Iris pigment epithelial cell (primary cell): ENCODE measurements at places on chromosomes 4 and X.
A peak's percentile ranks its signal among the peaks of the same experiment; 100 is the strongest.

DNA sequence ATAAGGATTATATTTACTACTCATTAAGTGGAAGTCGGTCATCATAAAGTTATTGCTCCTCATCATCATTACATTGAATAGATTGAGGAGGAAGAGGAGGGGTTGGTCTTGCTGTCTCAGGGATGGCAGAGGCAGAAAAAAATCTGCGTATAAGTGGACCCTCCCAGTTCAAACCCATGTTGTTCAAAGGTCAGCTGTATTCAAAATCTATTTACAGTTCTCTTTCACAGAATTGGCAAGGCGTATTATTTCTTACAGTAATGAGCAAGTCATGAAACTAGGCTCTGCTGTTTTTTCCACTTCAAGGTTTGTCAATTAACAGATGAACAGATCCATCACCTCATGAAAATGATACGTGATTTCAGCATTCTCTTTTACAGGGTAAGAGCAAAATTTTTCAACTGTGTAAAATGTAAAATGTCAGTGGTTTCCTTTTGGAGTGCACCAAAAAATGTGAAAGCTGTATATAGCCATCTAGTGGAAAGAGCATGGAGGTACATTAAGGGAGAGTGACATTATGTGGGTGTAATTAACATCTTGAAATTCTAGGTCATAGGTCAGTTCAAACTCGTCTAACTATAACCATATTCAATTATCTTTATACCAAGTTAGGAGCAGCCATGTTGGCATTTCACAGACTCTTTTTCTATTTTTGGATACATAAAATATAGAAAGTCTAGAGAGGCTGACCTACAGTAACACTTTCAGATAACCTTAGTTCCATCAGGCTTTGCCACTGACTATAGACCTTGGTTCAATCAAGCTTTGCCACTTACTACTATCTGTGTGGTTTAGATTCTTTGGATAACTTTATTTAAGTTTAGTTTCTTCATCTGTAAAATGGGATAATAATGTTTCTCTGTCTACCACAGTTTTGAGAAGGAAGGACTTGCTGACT lies 30.1 kb downstream of the NEIL3 start:
- peak; percentile 37 for DNase-seq

DNA sequence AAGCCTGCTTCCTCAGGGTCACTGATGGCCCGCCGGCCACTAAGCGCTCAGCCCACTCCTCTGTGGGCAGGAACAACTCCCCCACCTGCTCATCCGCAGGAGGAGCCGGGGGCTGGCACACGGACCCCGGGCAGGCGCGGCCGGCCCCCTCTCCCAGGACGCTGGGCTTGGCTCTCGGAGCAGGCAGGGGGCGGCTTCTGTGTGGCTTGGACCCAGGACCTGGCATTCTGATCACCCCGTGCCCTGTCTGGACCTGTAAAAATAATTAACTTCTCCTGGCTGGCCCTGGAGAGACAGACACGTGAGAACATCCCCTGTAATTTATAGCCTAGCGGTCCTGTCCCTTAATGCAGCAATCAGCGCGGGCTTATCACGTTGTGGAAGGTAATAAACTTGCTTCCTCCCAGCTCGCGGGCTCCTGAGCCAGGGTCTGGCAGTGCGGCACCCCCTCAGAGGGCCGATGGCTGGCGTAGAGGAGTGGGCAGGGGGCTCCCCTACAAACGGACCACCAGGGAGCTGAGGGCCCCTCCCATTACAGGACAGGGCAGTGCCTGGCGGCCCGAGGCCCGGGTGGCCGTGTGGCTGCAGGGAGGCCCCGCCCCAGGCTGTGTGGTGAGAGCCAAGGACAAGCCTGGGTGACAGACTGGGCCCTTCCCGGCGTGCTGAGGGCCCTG lies 84.5 kb upstream of the NKX1-1 start:
- no peak for DNase-seq

GRCh38 chr4:10226756-10227155 lies 110.2 kb upstream of the WDR1 start:
- DNase-seq, result no peak

GRCh38 chr4:15488658-15489470 lies 19.2 kb downstream of the CC2D2A start:
- DNase-seq, result peak; percentile 92

- no peak for DNase-seq
Measured at GRCh38 chr4:184529283-184529682, 54.9 kb upstream of the IRF2 start.

GRCh38 chr4:85591406-85592098 lies 116.6 kb downstream of the ARHGAP24 start:
- DNase-seq, result no peak
